Stimulated activated CD4-positive, alpha-beta T cell treated with anti-CD3 and anti-CD28 coated beads, Interleukin-2, amount 100 ng/mL, for 4 hours (primary cell): ENCODE measurements at places on chromosomes 1 and 21.

DNA sequence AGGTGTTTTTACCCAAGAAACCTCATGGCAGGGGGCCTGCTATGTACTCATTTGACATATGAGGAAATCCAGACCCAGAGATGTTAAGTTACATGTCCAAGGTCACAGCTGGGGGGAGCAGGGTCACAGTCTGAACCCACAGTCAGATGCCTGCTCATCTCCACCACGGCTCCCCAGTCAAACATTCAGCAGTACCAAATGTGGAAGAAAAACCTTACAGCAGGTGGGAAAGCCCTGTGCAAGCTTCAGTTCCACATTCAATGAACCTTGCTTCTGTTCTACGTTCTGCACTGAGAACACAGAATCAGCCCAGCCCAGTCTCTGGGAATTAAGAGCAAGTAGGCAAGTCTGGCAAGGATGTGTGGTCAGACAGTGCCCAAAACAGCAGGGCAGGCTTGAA, 35.2 kb downstream of the LRP8 start:
- no peak for DNase-seq

DNA sequence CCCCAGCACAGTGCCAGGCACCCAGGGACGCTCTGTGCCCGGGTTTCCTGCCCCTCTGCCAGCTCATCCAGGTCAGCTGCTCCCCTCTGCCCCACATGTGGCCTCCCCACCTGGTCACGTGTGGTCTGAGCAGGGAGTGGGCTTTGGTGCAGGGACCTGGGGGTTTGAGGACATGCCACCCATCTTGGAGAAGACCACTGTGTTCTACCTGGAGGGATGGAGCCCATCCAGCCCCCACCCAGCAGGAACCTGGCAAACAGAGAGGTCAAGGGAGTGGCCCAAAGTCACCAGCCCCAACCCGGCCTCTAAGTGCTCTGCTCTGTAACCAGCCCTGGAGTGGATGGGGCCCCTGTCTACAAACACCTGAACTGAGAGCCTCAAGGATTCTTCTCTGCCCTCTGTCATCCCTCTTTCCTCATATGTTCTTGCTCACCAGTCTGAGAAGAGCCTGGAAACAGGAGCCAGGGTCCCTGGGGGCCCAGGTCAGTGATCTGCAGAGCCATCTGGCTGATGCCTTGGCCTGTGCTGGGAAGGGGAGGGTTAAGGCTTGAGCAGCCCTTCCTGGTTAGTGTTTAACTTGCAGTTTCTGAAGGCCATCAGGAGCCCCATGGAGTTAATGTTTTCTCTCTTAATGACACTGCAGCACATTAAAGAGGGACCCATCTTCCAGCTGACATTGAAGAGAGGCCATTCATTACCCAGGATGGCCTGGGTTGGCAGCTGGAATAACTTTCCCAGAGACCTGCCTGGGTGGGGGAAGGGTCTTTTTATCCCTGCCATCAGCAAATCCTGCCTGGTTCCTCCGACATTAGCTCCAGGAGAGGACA, 235.4 kb downstream of the PTPRU start:
- no peak for DNase-seq

- DNase-seq, result peak; percentile 28
Measured at GRCh38 chr1:16048573-16049189, 5.1 kb downstream of the CLCNKB start.

DNA sequence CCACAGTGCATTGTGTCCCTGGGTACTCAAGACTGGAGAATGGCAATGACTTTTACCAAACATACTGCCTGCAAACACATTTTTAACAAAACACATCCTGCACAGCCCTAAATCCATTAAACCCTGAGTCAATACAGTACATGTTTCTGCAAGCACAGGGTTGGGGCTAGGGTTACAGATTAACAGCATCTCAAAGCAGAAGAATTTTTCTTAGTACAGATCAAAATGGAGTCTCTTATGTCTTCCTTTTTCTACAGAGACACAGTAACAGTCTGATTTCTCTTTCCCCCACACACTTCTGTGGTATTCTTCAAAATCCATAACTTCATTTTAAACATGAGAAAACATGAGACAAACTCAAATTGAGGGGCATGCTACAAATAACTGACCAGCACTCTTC, 13.9 kb downstream of the BMP8A start:
- no peak for DNase-seq

DNA sequence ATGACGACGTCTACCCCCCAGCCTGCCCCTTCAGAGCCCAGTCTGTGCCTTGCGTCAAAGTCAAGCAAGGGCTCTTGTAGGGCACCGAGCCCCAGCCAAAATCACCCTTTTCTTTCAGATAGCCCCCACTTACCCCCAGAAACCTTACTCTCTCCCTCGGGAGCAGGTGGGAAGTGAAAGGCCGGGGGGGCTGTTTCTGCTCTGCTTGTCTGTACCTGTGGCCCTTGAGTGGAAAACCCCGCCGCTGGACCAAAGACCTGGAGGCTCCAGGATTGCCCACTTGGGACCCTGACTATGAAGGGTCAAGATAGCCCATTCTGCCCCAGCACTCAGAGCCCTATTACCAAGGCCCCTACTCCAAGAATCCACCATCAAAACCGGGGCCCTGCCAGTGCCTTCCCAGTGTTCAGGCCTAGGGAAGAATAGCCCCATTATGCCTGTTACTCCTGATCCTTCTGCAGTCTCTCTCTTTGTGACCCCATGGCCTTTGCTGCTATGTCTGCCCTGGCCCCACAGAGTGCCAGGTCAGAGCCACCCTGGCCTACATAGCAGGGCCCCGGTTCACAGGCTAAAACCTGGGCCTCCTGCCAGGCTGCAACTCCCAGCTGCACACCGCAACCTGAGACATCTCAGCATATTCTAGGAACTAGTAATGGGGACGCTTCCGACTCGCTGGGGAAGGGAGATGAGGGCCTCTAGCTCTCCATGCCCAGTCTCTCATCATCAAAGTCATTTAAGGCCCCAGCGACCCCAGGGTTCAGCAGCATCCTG, 22.2 kb upstream of the HPDL start:
- DNase-seq, result no peak

GRCh38 chr1:107149946-107150345, 9.1 kb downstream of the NTNG1 start:
- no peak for DNase-seq

- DNase-seq, result no peak
Measured at GRCh38 chr1:2980073-2980791, 41.0 kb upstream of the ACTRT2 start.

DNA sequence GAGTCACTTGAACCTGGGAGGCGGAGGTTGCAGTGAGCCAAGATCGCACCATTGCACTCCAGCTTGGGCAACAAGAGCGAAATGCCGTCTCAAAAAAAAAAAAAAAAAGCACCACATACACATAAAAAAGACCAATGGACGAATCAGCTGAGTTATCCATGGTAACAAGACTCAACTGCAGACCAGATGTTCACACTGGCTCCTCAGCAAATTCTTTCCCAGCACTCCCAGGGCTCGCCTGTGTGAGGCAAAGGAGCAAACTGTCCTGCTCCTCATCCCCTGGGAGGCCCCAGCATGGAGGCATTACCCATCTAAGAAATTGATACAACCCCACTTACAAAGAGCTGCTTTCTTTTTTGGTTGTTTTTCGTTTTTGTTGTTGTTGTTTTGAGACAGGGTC, 3.1 kb downstream of the TMEM234 start:
- no peak for DNase-seq

DNA sequence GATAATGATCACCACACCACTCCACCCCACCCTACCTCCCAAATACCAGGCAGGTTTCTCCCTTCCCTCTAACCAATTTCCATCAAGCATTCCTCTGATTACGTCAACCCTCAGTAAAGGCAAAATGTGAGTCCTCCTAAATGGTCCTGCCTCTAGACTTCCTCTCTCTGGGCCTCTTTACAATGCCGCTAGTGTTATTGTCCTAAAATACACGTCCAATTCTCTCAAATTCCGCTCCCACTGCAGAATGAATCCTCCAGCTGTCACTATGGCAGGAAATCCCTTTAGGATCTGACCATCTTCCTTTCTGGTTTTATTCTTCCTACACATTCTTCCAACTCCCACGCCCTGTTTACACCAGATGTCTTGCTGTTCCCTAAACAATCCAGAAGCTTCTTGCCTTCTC, 68.7 kb downstream of the DEGS1 start:
- DNase-seq, result no peak

DNA sequence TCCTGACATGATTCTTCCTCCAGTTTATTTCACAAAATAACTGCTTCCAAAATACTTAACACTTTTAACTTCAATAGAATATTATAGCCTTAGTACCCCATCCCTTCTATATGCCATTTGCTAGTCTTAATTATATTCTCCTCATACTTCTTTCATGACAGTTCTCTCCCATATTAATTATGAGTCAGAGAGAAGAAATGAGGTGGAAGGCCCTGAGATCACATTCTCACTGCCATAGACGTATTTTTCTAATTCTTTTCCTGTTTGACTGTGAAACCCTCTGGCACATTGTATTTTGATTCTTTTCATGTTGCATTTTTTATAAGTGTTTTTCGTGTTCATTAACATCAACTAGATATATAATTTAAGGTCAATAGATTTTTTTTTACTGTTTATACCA, 88.4 kb downstream of the GTF2B start:
- no peak for DNase-seq

DNA sequence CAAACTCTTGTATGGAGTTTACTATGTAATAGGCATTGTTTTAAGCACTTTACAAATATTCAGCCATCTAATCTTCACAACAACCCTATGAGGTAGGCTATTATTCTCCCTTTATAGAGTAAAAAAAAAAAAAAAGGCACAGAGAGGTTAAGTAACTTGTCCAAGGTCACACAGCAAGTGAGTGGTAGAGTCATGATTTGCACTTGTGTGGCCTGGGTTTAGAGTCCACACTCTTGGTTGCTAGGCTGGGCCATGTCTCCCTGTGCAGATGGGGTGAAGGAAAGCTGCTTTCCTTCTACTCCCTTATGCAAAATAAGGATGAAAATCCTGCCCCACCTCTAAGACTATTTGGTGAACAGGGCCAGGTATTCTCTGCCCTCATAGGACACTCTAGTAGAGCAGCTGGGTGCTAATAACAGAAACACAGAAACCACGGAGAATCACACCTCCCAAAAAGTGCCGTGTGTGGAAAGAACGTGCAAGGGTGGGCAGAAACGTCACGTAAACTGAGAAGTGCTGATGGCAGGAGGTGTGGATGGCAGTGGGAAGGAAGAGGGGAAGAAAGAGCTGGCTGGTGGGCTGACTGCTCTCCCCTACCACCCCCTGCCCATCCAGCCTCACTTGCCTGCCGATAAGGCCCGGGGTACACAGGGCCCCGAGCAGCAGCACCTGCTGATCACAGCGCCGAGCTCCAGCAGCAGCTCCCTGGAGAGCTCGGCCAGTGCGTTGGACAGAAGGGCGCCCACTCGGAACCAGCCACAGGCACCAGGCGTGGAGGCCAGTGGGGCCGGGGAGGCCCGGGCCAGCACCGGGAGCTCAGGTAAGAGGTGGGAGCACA, 28.3 kb upstream of the VPS13D start:
- DNase-seq, result no peak

- no peak for DNase-seq
Measured at GRCh38 chr1:205072286-205072685, 12.0 kb downstream of the TMEM81 start.

GRCh38 chr1:46675549-46676314, 4.1 kb downstream of the TEX38 start:
- DNase-seq, result no peak
